ENCODE measurements at places on chromosomes 11 and 22. TPM values are rescaled to one million over a fixed set of nuclear protein-coding genes. Genes with fewer than 3 reads are reported as not detected.

MS4A6E gene
- polyA plus RNA-seq = not detected

RTN4R gene
- 2.5 TPM for polyA plus RNA-seq

OR51I1 gene
- polyA plus RNA-seq = not detected

SMTNL1 gene
- not detected for polyA plus RNA-seq

PPFIA1 gene
- polyA plus RNA-seq = 27.6 TPM

PYGM gene
- 0.05 TPM for polyA plus RNA-seq

QSER1 gene
- polyA plus RNA-seq = 8.5 TPM

KRTAP5-11 gene
- not detected for polyA plus RNA-seq

FADD gene
- 31.5 TPM for polyA plus RNA-seq

UPK3A gene
- polyA plus RNA-seq = not detected

ACTN3 gene
- polyA plus RNA-seq = not detected

OR51B2 gene
- not detected for polyA plus RNA-seq

SCARF2 gene
- polyA plus RNA-seq = 0.05 TPM

Data from keratinocyte (primary cell).